ENCODE measurements at places on chromosomes 11 and 22. TPM values are rescaled to one million over a fixed set of nuclear protein-coding genes. Genes with fewer than 3 reads are reported as not detected.

The ZNRF3 gene
- polyA plus RNA-seq, result 2.2 TPM

The DDTL gene
- 2.6 TPM for polyA plus RNA-seq

The KCNE3 gene
- polyA plus RNA-seq, result not detected

The GAB4 gene
- not detected for polyA plus RNA-seq

The PHLDA2 gene
- polyA plus RNA-seq, result 1.4 TPM

The CBLIF gene
- polyA plus RNA-seq, result not detected

The LRRC56 gene
- polyA plus RNA-seq, result 0.13 TPM

The TPBGL gene
- polyA plus RNA-seq, result 1.0 TPM

The RAG1 gene
- not detected for polyA plus RNA-seq

The NAALAD2 gene
- polyA plus RNA-seq, result 10.0 TPM

The UPK3A gene
- polyA plus RNA-seq, result not detected

The RCOR2 gene
- polyA plus RNA-seq, result not detected

The LTBP3 gene
- 1.3 TPM for polyA plus RNA-seq

The CCDC116 gene
- polyA plus RNA-seq, result not detected

The OR8B2 gene
- not detected for polyA plus RNA-seq

The DRICH1 gene
- not detected for polyA plus RNA-seq

The SAA4 gene
- polyA plus RNA-seq, result not detected

The DEUP1 gene
- polyA plus RNA-seq, result 4.7 TPM

The USP28 gene
- polyA plus RNA-seq, result 4.9 TPM

The BRSK2 gene
- 1.7 TPM for polyA plus RNA-seq

The KRTAP5-2 gene
- not detected for polyA plus RNA-seq

The JAM3 gene
- polyA plus RNA-seq, result 7.0 TPM

Measured in Purkinje cell (primary cell).